ENCODE measurements at places on chromosomes 13 and 19.

DNA sequence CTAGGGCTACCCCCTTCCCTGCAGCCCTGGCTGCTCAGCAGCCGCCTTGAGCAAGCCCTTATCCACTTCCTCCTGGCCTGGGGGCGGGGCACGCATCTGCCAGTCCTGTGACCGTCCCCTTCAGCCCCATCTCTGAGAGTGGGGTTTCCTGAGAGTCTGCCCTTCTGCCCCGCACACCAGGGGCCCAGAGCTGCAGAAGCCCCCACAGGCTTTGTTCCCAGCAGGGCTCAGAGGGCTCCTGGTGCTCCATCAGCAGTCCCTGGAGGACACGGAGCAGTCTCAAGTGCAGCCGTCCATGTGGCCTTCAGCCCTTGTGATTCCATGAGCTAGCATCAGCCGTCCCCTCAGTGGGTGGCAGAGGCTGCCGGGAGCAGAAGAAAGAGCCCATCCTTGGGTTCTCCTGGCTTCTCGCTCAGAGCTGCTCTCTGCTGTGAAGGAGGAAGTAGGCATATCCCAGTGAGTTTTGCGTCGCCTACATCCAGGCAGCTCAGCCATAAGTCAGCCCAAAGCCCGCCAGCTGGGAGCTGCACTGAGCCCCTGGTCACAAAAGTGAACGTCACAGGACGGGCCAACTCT is 16.3 kb downstream of the MYO9B start:
- no peak for DNase-seq

GRCh38 chr19:33960566-33960965 is 163.9 kb downstream of the KCTD15 start:
- DNase-seq, result no peak

GRCh38 chr13:46382224-46382623 is 4.8 kb downstream of the RUBCNL start:
- DNase-seq, result no peak

DNA sequence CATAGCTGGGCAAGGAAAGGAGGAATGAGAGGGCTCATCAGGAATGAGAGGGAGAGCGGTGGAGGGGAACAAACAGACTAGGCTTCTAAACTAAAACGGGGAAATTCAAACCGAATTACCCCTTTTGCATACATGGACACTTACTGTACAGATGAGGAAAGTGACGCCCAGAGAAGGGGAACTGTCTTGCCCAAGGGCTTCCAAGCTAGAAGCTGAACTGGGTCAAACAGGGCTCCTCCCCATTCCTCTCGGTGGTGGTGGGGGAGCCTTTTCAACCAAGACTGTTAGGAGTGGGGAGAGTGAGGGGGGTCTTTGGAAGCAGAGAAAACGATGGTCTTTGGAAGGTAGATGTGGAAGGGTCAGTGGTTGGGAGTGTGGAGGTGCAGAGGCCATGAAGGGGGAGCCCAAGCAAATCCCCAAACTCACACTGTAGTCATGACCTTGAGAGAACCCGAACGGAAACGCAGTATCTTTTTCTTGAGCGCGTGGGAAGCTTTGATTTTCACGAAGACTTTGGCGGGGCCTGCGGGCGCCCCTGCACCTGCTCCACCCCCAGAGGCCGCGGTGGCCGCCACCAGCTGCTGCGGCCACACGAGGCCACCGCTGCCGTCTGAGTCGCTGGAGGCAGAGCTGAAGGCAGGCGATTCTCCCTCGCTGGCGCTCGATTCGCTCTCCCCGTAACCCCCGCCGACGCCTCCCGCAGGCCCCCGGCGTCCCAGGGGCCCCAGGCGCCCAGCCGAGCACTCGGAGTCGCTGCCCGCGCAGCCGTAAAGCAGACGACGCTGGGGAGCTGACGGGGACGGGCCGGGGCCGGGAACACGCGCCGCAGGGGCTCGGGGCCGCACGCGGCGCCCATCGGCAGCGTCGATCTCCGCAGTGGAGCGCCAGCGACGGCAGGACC is 12.3 kb upstream of the GNG8 start:
- no peak for DNase-seq

- no peak for DNase-seq
Measured at GRCh38 chr13:74796157-74796556, 662.0 kb upstream of the KLF12 start.

DNA sequence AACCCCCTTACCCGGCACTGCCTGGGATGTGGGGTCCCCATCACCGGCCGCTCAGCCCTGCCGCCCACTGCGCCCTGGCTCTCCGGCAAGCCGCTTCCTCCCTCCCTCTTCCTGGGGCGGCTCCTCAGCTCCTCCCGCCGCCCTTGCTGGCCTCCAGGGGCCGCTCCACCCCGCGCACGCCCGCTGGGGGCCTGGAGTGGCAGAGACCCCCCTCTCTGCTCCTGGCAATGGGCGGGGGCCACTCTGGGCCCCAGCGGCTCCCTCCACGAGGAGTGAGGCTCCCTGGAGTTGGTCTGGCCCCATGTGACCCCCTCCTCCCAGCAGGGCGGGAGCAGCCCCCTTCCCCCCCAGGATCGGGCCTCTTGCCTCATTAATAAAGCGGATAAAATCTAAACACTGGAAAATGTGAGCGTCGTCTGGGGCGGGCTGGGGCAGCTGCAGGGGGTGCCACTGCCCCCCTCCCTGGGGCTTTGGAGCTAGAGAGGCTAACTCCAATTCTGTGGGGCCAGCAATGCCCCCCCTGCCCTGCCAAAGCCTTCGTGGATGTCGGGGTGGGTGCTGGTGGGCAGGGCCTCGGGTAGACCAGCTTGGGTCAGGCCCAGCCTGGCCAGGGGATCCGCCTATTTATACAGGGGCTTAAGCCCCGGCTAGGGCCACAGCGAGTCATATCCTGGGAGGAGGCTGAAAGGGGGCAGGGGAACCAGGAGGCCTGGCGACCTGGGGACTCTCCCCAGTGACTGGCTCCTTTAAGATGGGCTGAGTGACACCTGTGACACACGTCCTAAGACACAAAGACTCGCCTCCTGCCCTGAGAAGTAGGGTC is at the start of gene PTGER1:
PTGER1 (minus strand) TSS at position 104 of the 823 bp plus-strand sequence. CDS start 1,034 bp downstream, outside the sequence.
- DNase-seq, result no peak

DNA sequence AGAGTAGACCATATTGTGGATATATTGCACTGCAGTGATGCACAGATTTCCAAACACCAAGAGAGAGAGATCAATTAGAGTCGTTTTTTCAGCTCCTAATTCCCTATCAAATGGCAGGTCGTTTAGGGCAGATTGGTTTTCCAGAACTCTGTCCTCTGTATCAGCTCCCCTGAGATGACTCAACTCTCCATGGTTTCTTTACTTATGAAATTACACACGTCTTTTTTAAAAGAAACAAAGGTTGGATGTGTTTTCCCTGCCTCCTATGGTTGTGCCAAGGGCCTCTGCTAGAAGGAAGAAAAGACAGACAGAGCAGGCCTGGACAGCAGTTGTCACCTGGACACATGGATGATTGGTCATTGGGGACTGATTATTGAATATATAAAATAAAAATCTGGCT is 478.1 kb upstream of the NBEA start:
- DNase-seq, result no peak

- DNase-seq, result no peak
Measured at GRCh38 chr19:30158893-30159245, 213.3 kb upstream of the ZNF536 start.
